ENCODE measurements at places on chromosomes 6 and 20. TPM values are rescaled to one million over a fixed set of nuclear protein-coding genes. Genes with fewer than 3 reads are reported as not detected.

TMEM244 gene
- not detected for polyA plus RNA-seq

TMEM151B gene
- not detected for polyA plus RNA-seq

BPIFB2 gene
- not detected for polyA plus RNA-seq

TRIM26 gene
- 19.9 TPM for polyA plus RNA-seq

ADGRF1 gene
- not detected for polyA plus RNA-seq

Measured in ovary (tissue), 10 donors.